Left ventricle myocardium inferior (tissue), 1 donor: ENCODE measurements at places on chromosomes 5 and 9. TPM values are rescaled to one million over a fixed set of nuclear protein-coding genes. Genes with fewer than 3 reads are reported as not detected.

DNA sequence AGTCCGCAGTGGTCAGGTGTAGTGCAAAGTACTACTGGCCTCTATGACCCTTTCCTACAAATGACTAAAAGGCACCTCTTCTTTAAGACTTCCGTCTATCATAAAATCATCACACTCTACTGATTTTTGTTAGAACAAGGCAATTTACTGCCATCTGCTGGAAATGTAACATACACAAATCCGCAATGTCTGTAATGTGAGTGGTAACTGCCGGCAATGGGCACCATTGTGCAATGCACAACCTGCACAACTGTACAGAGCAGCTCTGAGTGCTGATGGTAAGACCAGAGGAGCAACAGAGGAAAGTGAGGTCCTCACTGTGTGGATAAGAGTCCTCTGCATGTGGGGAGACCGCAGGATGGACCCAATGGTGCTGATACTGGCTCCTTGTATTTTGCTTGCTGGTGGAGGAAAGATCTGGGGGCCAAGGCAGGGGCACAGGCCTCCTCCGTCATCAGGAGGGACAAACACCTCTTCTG is 103.7 kb downstream of the ATPSCKMT start:
- no peak for DNase-seq

Gene PCDHGC3
- total RNA-seq: 15.6 TPM

Gene SPINK13
- not detected for total RNA-seq

Gene AHRR
- 1.4 TPM for total RNA-seq

DNA sequence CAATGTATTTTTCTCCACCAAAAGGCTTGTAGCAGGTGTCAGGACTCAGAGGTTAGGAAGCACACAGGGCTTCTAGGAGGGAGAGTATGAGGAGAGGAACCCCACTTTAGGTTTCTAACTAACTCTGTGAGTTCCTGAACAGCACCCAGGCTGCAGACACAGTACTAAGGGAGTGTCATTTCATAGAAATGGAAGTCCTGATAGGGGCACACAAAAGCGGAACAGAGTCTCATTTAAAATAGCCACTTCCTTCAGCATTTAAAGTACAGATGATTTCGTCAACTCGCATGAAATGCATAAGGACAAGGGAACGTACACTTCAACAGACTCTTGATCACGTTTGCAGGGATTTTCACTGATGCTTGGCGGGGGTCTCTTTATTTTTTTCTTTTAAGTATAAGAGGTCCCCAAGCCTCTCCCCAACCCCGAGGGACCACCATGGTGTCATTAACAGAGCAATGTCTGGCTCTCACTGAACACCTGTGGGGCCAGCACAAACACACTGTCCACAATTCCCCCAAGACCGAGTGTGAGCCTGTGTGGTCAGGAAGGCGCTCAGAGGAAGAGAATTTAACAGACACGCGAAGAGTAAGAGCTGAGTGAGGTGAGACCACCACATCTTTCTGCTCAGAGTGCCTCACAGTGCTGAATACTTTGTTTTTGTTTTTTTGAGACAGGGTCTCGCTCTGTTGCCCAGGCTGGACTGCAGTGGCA is 82.3 kb downstream of the SECISBP2 start:
- no peak for DNase-seq

DNA sequence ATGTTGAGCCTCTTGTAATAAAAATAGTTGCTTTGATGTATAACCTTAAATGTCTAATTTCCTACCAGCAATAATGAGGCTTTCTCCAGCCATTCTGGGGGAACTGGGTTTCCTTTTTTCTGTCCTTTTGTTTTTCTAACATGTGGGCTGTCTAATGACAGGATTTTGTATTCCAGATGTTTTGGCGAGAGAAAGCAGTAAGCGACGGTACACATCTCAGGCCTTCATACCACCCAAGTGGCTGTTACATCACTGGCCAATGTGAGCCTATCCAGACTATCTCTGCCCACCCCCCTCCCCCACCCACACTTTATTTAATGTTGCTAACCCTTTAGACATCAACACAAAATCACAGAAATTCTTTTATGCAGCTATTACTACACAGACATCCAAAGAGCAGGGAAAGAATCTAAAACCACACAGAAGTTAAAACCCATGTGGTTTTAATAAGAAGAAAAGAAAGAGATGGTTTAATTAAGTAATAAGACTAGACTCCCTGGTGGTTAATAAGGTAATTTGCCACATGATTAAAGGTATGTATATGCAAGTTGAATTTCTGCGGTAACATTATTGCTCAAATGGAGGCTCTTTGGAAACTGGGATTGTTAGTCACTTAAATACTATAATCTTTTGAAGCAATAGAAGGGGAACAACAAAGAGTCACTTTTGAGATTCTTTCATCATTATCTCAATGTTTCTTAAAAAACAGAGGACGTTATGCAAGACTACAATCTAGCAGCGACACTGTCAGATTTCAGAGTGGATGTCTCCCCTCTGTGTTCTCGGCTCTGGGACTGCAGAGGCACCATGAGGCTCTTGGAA is 365.1 kb downstream of the ENC1 start:
- DNase-seq: no peak

- no peak for DNase-seq
Measured at GRCh38 chr5:44807269-44807668, 1.5 kb upstream of the MRPS30 start.

Gene MSANTD3
- 19.8 TPM for total RNA-seq

Gene CCDC183
- total RNA-seq: 2.1 TPM

Gene HIGD2A
- 217 TPM for total RNA-seq

Gene EXOSC3
- 15.9 TPM for total RNA-seq

DNA sequence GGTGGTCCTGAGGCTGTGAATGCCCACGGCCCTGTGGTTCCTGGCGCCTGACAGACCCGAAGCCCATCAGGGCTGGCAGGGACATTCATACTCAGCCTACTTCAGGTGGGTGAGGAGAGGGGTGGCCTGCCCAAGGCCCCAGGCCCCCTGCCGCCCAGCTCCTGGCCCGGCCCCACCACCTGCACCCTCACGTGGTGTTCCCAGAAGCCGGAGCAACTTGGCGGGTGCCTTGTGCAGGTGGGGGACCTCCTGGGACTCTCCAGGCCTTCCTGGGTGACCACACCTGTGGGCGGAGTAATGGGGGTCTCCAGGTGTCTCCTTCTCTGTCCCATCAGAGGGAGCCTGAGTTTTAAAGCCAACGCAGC is 36.8 kb upstream of the UBAC1 start:
- DNase-seq: no peak

GRCh38 chr9:4980086-4980727 is 4.9 kb upstream of the JAK2 start:
- DNase-seq: no peak

DNA sequence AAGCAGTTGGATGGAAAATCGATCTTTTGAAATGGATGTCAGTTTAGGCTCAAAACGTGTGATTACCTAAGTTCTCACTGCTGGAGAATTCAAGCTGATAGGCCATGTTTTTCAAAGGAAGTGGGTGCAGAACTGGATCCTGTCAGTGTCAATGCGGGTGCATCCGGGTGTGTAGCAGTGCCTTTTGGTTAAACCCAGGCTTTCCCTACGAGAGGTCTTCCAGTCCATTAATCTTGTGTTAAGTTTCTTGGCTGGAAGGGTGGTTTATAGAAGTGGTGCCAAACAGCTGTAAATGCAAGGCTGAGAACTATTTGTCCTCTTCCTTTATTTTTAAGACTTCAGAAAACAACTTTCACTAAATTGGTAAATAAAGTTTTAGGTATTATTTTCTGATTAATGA is 71.9 kb downstream of the DAPK1 start:
- DNase-seq: no peak

GRCh38 chr9:68933434-68934328 is 80.2 kb downstream of the PRKACG start:
- DNase-seq: no peak

DNA sequence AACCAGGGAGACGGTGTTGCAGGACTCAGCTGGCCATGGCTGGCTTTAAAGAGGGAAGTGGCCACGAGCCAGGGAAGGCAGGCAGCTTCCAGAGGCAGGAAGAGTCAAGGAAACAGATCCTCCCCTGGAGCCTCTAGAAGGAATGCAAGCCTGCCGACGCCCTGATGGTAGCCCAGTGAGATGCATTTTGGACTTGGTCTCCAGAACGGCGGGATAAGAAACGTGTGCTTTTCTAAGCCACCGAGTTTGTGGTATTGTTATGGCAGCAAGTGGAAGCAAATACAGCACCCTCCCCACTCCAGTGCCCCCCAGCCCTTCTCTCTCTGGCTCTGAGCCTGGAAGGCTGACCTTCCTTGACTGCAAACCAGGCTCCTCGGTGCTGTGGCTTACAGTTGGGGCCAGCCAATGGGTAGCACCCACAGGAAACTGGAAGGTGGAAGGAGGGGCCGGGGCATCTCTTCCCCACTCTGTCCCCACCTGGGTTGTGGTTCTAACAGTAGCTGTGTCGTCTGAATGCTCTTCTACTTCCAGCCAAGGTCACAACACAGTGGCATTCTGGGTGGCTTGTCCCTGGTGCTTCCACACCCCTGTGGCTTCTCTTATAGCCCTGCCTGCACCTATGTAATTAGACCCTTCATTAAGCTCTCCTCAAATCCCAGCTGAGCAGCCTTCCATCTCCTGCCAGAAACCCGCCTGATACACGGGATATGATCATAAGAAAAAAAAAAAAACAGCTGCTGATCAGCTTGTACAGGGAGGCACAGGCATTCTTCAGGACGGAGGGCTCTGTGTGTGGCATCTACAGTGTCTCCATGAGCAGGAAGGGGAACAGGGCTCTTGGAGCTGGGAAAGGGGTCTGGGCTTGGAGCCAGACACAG is 29.9 kb upstream of the UNC5A start:
- no peak for DNase-seq

Gene SLC46A2
- not detected for total RNA-seq

DNA sequence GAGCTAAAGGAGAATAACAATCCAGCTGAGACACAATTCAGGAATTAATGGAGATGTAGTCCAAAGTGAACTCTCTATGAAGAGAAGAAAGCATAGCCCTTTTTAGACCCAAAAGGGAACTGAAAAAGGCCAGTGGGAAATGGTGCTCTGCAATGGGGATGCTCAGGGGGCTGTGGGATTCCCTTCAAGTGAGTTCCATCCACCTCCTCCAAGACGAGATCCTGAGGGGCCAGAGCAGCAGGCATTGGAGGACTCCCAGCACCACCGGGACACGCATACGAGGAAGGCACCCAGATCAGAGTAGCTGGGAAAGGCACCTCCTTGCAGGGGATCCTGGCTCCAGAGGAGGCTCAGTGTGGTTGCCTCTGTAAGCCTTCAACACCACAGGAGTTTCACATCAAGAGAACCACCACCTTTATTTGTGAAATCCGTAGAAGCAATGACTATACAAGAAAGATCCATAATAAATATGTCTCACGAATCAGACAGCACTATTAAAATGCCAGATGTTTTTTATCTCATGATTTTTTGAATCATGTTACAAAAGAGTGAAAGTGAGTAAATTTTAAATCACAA is 288.2 kb downstream of the MED10 start:
- DNase-seq: no peak

DNA sequence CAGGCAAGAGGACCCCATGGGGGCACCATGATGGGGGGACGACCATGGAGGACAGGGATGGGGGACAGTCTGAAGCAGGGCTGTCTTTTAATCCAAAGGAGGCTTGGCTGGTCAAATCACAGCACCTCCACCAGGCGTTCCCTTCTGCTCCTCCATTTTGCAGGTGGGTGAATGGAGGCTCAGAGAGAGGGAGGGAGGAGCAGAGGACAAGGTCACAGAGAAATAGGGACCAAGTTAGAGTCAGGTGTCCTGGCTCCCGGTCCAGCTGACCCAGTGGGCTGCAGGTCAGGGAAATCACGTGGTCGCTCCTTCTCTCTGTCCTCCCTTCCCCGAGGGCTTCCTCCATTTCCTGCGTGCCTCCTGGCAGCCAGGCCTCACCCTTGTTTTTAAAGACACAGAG is 156.4 kb upstream of the SMIM23 start:
- DNase-seq: no peak

GRCh38 chr5:102893942-102894341 is 138.8 kb downstream of the PAM start:
- DNase-seq: no peak

DNA sequence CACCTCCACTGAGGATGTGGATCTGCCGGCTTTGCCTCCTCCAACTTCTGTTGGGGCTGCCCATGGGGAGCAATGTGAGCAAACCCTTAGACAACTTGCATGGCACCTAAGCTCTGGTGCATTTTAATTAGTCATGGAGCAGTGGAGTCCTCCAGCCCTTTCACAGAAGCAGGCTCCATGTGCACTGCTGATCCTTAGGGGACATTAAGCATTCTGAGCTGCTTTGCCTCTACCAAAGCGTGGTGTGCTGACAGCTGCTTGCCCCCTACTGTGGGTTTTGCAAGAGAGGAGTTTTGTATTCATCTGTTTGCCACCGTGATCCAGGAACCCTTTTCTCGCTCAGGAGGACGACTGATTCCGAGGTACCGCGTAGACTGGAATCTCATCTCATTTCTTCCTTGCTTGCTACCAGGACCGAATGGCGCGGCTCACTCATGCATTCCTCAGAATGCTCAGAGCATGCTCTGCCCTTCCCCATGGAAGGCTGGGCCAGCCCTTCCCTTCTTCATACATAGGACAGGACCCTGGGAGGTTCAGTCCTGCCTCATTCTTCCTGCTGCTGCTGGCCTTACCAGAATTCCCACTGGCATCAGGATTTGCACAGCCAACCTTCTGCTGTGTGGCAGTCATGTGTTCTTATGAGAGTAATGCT is 432.5 kb downstream of the GADD45G start:
- no peak for DNase-seq
